ENCODE measurements at places on chromosomes 12 and 14.

GRCh38 chr14:58272588-58273372, 25.6 kb upstream of the ARID4A start:
- DNase-seq = no peak

GRCh38 chr12:22792138-22792537, 167.2 kb downstream of the ETNK1 start:
- no peak for DNase-seq

- no peak for DNase-seq
Measured at GRCh38 chr12:57518176-57518919, 2.0 kb downstream of the DDIT3 start.

- no peak for DNase-seq
Measured at GRCh38 chr14:75967866-75968265, 13.9 kb downstream of the TGFB3 start.

DNA sequence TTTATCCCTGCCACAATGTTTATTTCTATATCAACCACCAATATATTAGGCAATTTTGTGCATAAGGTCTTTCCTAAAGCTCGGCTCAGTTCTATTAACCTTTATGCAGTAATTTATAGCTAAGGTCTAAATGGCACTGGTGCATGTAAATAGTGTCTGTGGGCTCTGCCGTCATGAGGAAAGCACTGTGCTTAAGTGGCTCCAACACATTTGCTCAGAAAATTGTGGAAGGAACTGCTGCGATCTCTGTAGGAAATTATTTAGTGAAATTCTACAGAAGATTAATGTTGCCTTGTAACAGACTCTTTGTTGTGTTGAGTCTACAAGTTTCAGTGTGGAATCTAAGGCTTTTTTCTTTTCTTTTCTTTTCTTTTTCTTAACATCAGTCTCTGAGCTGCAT, 54.0 kb upstream of the EGLN3 start:
- DNase-seq = no peak

GRCh38 chr12:108802101-108802961, 55.1 kb downstream of the SSH1 start:
- DNase-seq = no peak

- no peak for DNase-seq
Measured at GRCh38 chr14:89336338-89336737, 80.7 kb downstream of the FOXN3 start.

- no peak for DNase-seq
Measured at GRCh38 chr14:71062581-71063303, 155.5 kb downstream of the PCNX1 start.

GRCh38 chr12:7667125-7667524, 1.4 kb upstream of the APOBEC1 start:
- no peak for DNase-seq

GRCh38 chr14:101500061-101500460, 61.2 kb upstream of the DIO3 start:
- peak; percentile 35 for DNase-seq

DNA sequence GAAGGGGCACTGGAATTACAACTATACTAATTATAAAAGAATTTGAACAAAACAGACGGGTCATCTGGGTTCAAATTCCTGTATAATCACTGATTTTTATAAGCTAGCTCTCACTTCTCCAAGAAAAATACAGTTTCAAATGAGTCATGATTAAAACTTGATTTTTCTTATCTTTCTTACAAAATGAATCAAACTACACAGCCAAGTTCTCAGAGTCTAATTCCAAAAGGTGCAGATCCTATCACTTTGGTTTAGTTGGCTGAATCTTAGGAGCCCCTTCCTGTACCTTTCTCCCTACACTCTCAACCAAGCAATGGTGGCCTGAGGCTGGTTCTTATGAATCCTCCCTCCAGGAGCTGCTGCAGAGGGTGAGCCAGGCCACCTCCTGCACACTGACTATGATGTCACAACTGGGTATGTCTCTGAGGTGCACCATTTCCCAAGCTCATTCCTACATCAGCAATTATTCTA, 43.8 kb upstream of the BMP4 start:
- no peak for DNase-seq

- no peak for DNase-seq
Measured at GRCh38 chr12:96534339-96534738, 45.0 kb downstream of the CFAP54 start.

DNA sequence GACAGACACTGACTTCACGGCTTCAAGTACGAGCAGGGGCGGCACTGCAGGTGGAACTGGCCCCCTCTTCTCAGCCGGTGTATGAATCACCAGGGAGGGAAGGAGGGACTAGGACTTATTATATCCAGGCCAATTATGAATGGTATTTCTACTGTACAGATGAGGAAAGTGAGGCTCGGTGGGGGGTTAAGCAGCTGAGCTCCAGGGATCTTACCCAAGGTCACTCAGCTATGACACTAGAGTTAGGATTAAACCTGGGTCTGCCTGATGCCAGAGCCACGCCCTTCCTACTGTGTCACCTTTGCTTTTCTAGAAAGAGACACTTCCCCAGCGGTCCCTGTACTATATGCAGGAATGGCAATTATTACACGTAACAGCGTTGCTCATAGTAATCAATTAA, 42.2 kb upstream of the NRXN3 start:
- no peak for DNase-seq

GRCh38 chr12:32617534-32617933, 61.6 kb upstream of the DNM1L start:
- no peak for DNase-seq

DNA sequence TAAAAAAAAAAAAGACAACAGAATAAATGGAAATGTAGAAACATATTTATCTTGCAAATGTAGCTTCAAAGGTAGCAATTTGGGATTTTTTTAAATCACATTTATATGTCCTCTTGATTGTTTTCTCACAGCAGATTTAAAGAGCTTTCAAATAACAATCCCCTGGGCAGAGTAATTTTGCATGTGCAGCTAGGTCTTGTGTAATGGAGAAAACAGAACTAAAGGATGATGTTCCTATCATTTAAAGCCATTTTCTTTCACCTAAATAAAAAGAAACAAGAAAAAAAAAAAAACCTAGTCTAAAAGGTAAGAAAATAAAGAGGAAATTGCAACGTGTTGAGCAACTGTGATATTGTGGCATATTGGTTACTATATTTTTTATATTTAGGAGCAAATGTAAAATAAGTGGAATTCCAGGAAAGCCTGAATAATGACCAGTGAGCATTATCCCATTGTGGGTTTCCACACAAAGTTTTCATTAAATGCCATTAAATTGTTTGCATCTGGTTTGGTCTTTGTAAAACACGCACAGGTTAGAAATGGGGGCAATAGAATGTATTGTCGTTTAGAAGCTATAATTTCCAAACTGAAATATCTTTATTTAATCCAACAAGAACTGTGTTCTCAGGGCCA, 215.6 kb downstream of the SLC6A15 start:
- DNase-seq = no peak

DNA sequence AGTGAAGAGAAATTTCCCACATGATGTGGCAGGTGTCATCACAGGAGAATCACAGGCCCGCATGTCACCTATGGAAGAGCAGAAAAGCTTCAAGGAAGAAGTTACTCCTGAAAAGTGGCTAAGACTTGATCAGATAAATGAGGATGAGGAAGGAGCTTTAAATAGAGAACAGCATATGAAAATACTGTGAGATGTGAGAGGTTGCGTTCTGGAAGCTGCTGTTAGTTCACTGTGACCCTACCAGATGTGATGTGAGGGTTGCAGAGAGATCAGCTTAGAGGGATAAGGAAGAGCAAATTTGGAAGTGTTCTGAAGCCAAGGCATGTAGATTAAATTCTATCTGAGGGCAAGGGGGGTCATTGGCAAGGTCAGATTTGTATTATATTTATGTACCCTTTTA, 17.1 kb downstream of the ERP27 start:
- DNase-seq = no peak

DNA sequence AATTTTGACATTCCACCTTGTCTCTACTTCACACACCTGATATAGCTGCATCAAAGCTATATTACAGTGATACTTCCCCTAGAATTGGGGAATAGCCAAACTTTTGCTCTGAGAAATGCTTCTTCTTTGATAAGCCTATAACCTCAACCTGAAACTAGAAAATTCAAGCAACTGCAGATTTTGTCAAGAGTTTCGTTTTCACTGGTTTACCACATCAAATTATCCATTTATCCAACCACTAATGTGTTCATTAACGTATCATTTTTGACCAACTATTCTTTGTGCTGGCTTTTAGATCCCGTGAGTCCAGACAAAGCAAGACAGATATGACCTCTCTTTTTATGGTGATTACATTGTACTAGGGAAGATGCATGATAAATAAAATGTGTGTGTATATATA, 13.5 kb upstream of the TAS2R46 start:
- DNase-seq = no peak

DNA sequence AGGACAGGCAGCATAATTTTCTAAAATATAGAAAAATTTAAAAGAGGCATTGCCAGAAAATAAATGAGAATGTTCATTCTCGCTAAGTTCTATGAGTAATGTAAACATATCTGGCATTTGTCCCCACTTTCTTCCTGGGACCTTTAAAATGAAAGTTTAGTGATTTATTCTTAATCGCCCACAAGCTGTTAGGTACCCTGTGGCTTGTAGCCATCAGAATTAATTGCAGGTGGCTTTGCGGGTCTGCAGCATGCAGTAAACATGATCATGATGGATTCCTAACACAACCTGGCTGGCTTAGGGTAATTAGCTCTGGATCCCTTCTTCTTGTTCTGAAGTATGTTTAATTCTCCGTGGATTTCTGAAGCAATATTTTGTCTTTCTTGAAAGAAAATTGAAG, 103.5 kb upstream of the FRMD6 start:
- DNase-seq = no peak

- peak; percentile 92 for DNase-seq
Measured at GRCh38 chr12:109477185-109477962, at the start of the genes KCTD10 and UBE3B. TSS of gene KCTD10 (minus strand) at chr12:109477300. CDS start at chr12:109477262, 38 bp downstream. TSS of gene UBE3B (plus strand) at chr12:109477634. CDS start at chr12:109483552, 5,918 bp downstream.

DNA sequence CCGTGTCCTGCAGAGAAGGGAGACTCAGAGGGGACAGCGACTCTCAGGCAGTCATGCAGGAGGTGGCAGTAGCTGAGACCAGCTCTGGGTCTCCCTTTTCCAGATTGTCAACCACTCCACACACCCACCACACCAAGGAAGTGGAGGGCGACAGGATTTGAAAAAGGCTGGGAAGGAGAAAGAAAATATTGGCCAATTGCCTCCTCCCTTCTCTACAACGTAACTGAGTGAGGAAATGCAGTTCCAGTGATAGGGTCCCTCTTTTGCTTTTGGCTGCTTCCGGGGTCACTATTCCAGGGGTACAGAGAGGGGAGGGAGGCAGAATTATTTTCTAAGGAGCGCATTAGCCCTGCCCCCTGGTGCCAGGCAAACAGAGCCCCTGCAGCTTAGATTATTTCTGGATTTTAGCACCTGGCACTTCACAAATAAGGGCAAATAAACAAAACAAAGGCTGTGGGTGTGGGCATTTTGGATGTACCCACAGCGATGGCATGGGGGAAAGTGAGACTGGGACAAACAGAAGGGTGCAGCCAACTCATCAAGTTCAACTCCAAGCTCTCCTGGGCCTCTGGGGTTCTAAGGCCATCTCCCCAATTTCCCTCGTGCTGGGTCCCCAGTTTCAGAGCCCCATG, 20.4 kb downstream of the ASB2 start:
- DNase-seq = no peak

DNA sequence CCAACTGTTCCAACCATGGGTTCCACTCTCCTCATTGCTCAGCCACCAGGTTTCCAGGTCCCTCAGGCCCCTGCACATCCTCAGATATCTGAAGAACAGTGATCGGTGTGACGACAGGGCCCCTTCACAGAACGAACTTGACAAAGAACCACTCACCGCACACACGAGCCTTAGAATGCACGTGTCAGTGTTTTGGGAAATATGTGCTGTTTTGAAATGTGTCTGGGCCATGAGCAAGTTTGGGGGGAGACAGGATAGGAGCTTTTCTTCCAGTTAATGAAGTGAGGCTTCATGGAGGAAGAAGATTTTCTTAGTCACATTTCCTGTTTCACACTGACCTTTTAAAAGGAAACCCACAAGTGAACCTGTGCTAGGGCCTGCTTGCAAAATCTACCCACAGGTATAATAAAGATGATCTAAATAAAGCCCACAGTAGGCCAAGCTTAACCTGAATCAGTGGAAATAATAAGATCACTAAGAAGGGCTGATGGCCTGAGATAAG, 58.6 kb downstream of the ZFP36L1 start:
- DNase-seq = peak; percentile 70

GRCh38 chr12:94761559-94761958, 111.2 kb upstream of the TMCC3 start:
- DNase-seq = no peak

DNA sequence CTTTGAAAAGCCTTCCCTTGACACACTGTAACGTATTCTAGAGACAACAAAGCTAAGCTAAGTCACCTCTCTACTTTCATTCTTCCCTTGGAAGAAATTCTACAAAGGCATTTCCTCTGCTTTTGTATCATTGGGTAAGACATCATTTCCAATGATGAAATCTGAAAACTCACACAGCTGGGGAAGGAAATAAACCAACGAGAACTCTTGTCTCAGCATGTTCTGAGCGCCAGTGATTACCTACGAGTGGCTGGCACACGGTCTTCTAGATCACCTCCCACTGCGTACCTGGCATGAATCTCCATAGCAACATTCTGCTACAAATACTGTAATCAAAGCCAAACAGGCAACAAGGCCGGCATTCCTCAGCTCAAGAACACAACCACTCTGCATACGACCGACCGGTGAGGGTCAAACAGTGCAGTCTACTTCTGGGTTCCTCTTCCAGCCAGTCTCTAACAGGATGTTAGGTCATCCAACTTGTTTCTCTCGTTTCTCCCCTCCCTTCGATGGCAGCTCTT, 7.6 kb downstream of the VPS37B start:
- no peak for DNase-seq

DNA sequence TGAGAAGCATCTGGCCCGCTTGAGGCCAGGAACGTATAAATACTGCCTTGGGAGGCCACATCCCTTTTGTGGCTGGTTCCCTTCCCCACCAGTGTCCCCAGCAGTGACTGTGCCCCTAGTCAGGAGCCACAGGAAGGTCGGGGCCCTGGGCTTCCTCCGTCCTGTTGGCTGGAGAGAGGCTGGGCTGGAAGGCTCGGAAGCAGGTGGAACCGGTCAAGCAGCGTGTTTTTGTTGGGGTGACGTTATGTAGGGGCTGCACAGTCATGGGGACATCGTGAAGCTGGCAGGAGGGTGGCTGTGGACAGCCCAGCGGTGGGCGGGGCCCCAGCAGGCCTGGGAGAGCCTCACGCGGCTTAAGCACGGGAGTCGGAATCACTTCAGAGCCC, 10.1 kb downstream of the XRCC3 start:
- no peak for DNase-seq
